ENCODE measurements at places on chromosomes 3 and 15. TPM values are rescaled to one million over a fixed set of nuclear protein-coding genes. Genes with fewer than 3 reads are reported as not detected.

LYZL4 gene
- not detected for total RNA-seq

UTS2B gene
- total RNA-seq, result 0.08 TPM

DGKG gene
- 0.36 TPM for total RNA-seq

FBXO40 gene
- not detected for total RNA-seq

LACTB gene
- 5.3 TPM for total RNA-seq

PRSS50 gene
- not detected for total RNA-seq

PLA2G4D gene
- 0.03 TPM for total RNA-seq

All from HT-29 (cell line).